ENCODE measurements at places on chromosomes 2 and 18.

DNA sequence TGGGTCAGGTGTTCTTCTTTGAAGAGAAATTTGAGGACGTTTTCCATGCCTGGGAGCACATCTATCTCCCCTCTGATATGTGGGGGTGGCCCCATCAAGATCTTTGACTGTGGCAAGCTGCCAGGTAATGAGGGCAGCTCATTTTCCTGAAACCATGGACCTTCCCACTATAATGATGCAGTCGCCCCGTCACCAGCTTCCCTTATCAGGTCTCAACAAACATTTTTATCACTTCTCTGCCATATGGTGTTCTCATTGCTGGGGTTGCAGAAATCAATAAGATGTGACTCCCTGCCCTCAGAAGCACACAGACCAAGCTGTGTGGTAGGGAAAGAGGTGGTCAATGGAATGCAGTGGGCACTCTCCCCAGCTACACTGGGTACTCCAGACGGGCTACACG lies 48.4 kb upstream of the B3GNT7 start:
- no peak for DNase-seq

- no peak for DNase-seq
These were observed 28.2 kb upstream of the MCM6 start for GRCh38 chr2:135904341-135904989.

DNA sequence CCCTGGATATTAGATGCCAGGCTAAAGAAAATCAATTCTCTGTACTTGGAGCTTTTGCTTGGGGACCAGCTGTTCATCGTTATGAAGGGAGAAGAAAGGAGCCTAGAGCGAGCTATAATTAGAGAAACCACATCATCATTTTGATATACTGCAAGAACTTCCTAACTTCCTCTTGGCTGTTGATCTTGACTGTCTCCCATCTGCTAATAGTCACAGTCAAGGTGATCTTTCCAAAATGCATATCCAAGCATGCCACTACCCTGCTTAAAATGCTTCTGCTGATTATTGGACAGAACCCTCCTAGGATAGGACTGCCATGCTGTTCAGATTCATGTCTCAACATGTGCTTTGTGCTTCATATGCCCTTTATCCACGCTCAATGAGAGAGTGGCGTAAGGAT lies 54.8 kb downstream of the RAPGEF4 start:
- no peak for DNase-seq

GRCh38 chr2:11899264-11899818 lies 152.9 kb downstream of the LPIN1 start:
- no peak for DNase-seq

DNA sequence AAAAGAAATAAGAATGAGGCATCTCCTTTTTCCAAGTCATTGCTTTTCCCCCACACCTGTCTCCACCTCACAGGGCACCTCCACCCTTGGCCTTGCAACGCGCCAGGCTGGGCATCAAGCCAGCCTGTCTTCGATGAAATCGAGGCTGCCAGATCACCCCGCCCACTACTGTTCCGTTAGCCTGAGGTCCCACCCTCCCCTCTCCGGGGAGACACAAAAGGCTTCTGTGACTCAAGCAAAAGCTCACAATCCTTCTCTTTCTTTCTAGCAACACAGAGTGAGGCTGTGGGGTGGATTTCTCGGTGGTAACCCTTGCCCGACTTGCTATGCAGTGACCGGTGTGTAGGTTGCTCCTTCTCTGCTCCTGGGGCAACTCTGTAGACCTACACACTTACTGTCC lies 9.9 kb downstream of the TNP1 start:
- peak; percentile 20 for DNase-seq

DNA sequence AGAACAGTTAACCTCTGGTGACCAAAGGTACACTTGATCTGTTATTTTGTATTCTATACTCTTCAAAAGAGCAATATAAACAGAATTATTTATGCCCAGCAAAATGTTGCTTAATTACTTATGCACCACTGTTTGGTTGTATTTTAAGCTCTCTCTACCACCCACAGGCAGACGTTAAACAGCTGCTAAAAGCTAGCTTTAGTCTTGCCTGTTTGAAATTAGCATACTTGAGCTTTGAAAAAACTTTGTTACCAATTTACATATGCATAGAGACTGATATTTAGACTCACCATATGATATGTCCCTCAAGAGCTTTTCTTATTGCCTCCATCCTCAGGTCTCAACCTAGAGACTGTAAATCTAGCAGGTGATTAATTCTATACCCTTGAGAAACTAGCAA lies 426.9 kb downstream of the NR4A2 start:
- DNase-seq: no peak

DNA sequence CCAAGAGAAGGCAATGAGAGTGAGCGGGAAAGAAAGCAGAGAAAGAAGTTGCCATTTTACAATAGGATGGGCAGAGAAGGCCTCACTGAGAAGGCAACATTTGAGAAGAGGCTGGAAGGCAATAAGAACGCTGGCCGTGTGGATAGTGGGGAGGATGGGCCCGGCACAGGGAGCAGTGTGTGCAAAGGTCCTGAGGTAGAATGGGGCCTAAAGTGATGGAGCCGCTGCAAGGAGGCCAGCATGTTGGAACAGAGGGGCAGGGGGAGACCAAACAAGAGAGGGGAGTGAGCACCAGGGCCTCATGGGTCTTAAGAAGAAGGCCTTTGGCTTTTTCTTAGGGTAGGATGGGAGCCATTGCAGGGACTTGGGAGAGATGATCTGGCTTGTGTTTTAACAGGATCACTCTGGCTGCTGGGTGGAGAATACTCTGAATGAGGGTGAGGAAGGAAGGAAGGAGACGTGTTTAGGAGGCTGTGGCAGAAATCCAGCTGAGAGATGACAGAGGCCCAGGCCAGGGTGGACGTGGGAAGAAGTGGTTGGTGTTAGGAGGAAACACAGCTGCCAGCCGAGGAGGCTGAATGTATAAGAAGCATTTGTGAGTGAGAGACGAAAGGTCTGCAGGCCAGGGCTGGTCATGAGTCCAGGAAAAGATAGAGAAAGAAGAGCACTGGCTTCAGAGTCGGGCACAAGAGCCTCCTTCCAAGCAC lies 159.8 kb downstream of the KLHL29 start:
- DNase-seq: no peak

GRCh38 chr2:80852079-80852807 lies 547.7 kb upstream of the LRRTM1 start:
- DNase-seq: no peak

DNA sequence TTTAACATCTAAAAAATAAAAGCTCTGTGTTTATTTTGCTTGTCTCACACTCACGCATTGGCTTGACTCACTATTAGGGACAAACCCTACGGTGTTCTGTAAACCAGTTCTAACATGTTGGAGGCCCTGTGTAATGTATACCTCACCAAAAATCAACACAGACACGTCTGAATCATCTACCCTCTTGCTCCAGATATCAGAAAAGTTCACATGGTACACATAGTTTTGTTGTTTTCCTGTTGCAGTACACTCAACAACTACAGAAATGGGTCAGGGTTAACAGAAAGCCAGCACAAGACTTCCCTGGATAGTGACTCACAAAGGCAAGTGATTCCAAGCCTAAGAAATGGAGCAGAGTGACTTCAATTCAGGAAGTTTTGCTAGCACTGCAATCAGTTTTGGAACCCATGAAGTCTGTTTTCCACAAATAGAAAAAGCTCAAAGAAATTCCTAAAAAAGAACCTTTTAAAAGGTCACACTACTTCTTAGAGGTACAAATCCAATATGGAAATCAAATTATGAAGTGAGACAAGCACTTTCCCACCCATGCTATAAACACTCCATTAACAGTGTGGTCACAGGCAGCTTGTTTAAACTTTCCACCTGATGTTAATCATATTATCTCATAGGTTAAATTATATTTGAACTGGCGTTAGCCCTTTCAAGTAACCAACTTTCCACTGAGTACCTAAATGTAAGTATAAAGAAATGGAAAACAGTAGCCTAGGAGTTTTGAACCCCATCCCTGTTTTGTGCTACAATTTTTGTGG lies 87.4 kb downstream of the GAREM1 start:
- no peak for DNase-seq

GRCh38 chr2:94956797-94957391 lies 68.6 kb upstream of the MAL start:
- peak; percentile 46 for DNase-seq

GRCh38 chr2:111694700-111695101 lies 189.3 kb downstream of the ANAPC1 start:
- DNase-seq: no peak

DNA sequence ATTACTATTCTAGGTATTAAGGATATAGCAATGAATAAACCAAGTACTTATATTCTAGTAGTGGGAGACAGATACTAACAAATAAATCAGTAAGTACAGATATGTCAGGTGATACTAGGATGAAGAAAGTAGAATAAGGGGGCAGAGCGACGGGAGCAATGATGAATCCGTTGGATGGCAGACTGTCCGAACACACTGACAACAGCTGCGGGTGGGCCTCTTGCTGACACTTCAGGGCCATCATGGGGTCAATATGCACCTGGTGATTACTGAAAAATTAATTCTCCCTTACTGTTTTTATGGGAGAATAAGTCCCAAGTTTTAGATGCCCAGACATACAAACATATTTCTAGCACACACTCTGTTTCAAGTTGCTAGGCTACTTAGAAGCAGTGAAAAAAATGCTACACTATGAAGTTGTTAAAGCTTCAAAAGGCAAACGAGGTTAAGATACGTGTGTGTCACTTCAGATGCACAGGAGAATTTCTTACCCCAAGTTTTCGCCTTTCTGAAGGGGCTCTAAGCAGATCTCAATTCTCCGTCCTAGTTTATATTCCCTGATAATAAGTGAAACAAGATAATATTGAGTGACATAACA lies 78.7 kb downstream of the USP40 start:
- no peak for DNase-seq

DNA sequence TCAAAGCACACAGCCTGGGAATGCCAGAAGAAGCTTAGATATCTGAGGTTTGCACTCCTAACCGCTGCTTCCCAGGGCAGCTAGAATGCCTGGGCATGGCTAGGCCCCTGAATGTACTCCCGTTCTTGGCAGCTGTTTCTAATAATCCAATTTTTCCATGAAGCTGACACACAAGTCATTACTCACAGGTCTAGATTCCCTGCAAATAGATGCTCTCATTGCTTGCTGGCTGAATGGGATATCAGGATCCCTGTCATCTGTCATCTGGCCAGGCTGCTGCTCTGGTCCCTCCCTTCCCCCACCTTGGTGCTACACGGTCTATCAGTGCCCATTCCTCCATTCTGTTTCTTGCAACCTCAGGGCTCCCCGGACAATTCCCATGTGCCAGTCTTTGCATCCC lies 40.7 kb upstream of the TEX51 start:
- DNase-seq: no peak

DNA sequence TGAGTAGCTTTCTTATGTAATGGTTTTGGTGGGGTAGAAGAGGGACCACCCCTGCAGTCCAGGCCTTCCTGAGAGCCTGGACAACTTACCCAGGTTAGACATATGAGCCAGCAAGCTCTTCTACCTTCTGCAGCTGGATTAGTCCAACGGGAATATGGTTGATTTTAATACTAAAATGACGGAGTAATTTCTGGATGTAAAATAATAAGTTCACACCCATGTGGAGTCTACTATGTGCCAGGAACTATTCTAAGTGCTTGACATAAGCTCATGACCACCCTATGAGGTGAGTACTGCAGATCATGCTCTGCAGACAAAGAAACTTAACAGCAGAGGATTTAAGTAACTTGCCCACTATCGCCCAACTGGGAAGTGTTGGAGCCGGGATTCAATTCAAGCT lies 45.5 kb downstream of the DPP4 start:
- no peak for DNase-seq

DNA sequence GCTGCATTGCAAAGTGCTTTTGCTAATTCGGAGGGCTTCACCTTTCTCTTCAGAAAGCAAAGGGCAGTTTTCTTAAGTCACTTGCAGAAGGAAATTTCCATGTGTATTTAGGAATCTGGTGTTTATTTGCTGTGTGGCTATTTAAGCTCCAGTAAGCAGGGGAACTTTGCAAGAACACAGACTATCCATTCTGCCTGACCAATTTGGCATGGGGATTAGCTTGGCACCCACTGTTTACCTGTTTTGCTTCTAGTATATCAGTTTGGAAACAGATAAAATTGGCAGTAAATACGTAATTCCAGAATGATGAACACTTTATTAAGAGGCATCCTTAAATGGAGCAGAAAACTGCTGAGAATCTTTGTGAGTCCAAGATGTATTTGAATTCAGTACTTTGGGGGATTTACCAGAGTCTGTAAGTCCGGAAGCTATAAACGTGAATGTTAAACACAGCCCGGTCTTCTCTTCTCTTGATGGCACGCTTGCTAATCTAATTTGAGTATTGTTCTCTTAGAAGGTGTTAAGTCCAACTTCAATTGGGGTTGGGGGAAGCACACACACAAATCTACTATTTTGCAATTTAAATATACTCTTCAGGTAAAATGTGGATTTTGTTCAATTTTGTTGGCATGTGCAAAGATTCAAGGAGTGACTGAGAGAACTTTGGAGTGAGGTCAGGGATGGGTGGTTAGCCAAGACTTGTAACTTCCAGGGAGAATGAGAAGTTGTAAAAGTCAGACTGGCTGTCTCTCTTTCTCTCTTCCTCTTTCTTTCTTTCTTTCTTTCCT lies 650 bp downstream of the ACKR3 start:
- DNase-seq: no peak

GRCh38 chr18:79549638-79550000 lies 130.0 kb upstream of the CTDP1 start:
- no peak for DNase-seq

DNA sequence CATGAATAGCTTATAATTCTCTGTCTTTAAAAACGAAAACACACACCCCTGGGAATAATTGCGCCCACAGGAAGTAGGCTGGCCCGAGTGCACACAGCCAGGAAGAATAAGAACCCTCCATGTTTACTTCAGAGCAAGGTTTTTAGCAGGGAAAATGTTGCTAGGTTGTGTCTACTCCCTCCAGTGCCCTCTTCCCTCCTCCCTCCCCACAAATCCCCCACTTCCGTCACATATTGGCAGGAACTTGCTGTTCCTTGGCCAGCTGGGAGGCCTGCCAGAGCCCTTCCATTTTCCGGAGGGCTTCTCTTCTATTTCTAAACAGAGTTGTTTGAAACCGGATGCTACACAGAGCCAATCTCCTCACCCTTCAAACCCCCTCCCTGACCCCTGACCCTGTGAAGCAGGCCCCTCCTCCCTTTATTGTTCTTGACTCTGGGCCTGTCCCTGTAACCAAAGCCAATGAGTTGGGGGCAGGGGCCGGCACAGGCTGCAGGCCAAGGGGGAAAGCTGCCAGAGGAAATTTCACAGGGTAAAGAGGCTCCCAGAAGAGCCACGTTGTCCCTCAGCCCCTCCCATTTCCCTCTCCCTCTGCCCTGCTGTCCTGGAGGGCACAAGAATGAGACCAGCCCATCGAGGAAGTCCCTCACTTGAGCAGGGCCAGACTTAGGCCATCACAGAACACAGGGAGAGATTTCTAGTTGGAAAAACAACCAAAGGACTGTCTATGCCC lies 49.8 kb upstream of the LGALSL start:
- DNase-seq: no peak
